ENCODE measurements at places on chromosomes 2 and 18. TPM values are rescaled to one million over a fixed set of nuclear protein-coding genes. Genes with fewer than 3 reads are reported as not detected.

Gene TNFAIP6
- 1.7 TPM for polyA plus RNA-seq

DNA sequence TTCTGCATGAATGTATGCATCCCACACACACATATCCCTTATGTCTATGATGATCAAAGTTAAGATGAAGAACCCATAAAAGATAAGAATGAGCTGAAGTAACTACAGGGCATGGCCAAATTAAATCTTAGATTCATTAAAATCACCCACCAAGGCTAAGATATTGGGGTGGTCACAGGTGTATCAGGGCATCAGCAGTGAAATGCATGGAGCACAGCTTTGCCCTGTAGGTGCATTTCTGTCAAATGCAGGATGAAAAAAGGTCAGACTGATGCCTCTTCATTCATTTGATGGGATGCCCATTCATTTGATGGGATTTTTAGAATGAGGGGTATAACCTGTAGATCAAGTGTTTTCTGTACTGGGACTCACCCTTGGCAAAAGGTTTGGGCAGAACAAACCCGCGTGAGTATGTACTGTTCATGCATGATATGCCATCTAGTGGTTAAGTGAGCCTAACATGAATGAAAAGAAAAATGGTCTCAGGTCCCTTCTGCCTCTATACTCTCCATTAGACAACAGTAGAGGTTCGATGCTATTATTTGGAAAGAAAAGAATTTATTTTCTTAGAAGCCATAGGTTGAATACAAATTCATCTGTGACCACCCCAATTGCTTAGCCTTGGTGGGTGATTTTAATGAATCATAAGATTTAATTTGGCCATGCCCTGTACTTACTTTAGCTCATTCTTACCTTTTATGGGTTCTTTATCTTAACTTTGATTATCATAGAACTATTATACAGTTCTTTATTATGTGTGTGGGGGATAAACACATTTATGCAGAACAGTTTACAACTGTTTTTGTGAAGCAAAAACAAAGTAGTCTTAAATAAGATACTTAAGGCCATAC is 43.2 kb upstream of the NOSTRIN start:
- no peak for DNase-seq

GRCh38 chr2:219684721-219685689 is 57.6 kb downstream of the SLC4A3 start:
- DNase-seq = peak; percentile 69

Gene CABLES1
- polyA plus RNA-seq = 4.5 TPM

GRCh38 chr18:68893354-68893753 is 95.5 kb downstream of the CCDC102B start:
- DNase-seq = no peak

- no peak for DNase-seq
These were observed 209.9 kb upstream of the TRIB2 start for GRCh38 chr2:12506846-12507245.

DNA sequence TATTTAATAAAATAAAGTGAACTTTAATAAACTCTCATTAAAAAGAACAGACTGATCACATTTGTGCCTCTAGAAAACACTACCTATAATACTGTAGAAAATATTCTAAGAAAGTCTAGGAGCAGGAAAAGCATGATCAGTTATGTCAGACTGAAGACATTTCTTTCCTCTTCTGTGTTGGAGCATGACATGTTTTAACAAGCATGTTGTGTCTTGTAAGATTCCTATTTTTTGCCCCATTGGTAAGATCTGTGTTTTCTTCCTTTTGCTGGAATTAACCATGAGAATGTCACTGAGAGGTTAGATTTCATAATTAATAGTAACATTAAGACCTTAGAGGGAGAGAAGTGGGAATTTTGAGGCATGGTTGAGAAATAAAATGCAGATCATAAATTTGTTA is 27.7 kb downstream of the LAMA3 start:
- no peak for DNase-seq

DNA sequence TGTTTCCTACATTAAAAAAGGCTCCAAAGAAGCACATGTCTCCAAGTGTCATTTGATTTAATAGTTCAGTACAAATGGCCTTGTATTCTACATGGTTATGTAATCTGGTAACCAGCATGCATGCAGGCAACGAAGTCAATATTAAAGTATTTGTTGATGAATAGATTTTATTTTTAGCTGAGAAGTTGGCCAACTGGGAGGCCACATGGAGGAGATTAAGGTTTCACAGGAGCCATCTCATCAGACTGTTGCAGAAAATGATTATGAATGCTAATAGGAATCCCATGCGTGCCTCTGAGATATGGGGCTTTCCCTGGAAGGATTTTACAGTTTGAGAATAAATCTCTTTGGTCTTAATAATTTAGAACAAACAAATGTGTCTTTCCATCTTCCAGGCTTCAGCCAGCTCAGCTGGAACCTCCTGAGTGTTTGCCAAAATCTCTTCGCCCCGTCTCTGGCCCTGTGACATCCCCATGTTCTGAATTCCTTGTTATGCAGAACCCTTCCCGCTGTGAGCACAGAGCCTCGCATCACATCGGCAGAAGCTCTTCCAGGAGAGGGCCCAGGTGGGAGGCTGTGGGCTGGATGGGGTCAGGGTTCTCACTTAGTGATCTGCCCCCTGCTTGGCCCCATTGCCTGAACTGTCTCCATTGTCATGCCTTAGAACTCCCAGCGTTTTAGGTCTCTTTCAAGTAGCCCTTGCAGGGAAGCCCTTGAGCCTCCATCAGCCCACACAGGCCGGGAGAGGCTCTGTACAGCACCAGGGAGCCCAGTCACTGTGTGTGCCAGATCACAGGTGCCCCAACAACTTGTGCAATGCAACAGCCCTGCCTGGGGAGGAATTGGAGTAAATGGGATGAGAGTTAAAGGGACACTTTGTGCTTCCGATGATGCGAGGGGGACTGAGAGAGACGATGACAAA is 190.5 kb upstream of the TWIST2 start:
- no peak for DNase-seq

GRCh38 chr2:46148369-46148736 is 148.9 kb upstream of the EPAS1 start:
- no peak for DNase-seq

Gene KCNG2
- 0.46 TPM for polyA plus RNA-seq

GRCh38 chr2:117745537-117745936 is 69.0 kb upstream of the DDX18 start:
- no peak for DNase-seq

Gene CCDC148
- polyA plus RNA-seq = 0.28 TPM

Gene HOXD8
- 7.0 TPM for polyA plus RNA-seq

Gene GALNT13
- 0.96 TPM for polyA plus RNA-seq
